ENCODE measurements at places on chromosomes 4 and X.

GRCh38 chrX:2928191-2928582 is 952 bp downstream of the ARSD start:
- no peak for DNase-seq

DNA sequence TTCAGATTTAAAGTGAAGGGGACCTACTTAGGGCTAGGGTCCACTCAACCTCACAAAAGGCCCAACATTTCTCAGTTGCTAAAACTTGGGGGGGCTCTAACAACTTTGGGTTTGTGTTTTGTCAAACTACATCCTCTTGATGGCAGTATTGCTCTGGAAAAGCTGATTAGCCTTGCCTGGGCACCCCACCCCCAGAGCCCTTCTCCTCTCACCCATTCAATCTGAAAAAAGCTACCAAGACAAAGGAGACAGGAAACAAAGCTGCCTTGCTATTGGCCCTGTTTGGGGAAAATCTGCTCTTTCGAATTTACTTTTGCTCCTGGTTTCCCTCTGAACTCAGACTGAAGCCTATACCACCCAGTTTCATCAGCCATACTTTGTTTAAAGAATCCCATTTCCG is 195.2 kb upstream of the STK26 start:
- no peak for DNase-seq

DNA sequence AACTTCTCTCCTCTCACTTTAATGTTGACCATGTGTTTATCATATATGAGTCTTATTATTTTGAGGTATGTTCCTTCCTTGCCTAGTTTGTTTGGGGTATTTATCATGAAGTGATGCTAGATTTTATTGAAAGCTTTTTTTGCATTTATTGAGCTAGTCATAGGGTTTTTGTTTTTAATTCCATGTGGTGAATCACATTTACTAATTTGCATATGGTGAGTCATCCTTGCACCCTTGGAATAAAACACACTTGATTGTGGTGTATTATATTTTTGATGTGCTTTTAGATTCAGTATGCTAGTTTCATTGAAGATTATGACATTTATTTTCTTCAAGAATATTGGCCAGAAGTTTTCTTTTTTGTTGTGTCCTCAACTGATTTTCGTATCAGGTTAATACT is 464.6 kb downstream of the PCDH18 start:
- DNase-seq, result no peak

- no peak for DNase-seq
Measured at GRCh38 chr4:138190452-138190858, 51.7 kb downstream of the SLC7A11 start.

GRCh38 chr4:121073672-121074381 is 1.5 kb upstream of the NDNF start:
- peak; percentile 48 for DNase-seq

DNA sequence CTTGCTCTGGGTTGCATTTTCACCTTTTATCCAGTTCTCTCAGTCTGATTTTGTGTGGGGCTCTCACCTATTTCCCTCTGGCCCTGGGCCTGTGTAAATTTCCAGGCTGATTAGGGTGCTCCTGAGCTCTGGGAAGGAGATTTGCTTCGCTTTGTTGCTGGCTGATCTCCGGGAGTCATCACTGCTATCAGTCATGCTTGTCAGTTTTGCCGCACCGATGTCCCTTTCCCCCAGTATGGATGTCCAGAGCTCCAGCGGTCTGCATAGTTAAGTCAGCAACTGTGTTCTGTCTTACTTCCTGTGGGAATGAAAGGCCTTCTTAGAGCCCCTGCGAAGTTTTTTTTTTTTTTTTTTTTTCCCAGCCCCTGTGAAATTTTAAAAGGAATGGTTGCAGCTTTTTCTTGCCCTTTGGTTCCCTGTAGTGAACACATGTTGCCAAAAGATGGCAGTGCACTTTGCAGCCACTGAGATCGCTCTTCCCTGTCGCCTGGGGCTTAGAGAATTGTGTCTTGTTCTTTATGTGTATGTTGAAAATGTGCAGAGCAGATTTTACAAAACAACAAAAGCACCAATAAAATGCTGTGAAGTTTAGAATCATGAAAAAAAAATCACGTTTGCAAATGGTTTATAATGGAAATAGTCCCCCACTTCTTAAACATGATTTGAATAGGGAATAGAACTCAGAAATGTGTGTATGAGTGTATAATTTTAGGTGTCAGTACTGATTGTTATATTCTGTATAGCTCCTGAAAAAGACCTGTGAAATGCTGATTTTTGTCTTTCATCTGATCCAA is 109.1 kb upstream of the SLC4A4 start:
- DNase-seq, result no peak

- DNase-seq, result no peak
Measured at GRCh38 chr4:46974891-46975543, 18.4 kb downstream of the GABRA4 start.

GRCh38 chrX:15909605-15910004 is 55.0 kb upstream of the AP1S2 start:
- no peak for DNase-seq

DNA sequence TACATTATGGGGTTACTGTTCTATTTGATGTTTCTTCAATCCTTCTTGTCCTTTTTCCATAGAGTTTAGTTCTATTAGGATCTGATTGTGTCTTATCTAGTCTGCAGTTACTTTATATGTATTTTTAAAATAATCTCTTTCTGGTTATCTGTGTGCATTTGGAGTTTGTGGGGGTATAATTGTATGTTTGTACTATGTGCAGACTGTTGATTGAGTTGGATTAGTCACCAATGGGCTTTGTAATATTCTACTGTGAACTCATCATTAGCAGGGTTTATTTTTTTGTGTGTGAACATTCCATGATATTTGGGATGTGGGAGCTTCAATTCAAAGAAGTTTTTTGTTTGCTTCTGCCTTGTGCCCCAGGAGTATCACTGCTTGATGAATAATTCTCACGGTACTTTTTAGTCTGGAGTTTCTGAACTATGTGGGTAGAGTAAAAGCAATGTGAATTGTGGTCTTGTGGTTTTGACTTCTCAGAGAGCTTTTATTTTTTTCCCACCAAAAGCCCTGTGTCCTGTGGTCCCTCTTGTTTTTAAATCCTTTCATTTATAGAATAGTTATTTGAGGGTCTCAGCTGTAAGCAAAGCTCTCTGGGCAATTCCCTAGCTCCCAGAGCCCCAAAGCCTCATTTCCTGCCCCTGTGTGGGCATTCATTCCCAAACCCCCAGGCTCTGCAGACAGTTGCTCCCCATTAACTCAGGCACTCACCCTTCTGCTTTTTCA is 127.8 kb downstream of the PHKA2 start:
- DNase-seq, result no peak

DNA sequence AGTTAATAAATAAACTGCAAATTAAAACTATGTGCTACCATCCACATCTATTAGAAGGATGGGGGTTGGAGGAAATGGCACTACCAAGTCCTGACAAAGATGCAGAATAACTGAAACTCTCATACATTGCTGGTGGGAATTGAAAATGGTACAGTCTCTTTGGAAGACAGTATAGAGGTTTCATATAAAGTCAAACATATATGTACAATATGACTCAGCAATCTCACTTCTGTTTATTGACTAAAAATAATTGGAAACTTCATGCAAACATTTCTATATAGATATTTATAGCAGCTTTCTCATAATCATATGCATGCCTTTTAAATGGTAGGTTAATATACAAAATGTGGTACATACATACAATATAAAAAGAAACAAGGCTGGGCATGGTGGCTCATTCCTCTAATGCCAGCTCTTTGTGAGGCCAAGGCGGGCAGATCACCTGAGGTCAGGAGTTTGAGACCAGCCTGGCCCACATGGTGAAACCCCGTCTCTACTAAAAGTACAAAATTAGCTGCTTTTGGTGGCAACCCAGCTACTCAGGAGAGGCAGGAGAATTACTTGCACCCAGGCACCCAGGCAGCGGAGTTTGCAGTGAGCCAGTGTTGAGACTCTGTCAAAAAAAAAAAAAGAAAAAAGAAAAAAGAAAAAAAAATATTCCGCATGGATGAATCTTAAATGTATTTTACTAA is 225.0 kb upstream of the CXXC4 start:
- no peak for DNase-seq

- no peak for DNase-seq
Measured at GRCh38 chr4:158775091-158775651, 6.3 kb downstream of the FNIP2 start.

Measured in Caco-2 (cell line).